ENCODE measurements at places on chromosomes 1 and 21.

DNA sequence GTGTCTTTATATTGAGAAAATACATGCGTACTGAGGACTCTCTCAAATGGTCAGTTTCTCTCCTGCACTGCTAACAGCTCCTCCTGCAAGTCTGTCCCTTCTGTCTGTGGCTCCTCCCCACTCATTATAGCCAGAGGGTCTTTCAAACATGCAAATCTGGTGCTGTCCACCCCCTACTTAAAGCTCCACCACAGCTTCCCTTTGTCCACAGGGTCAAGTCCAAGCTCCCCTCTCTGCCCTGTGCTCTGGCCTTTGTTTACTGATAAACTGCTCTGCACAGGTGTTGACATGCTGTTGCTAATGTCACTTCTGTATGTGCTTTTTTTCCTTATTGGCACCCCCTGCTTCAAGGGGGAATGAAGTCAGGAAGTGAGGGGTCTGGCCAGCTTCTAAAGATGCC lies 47.7 kb upstream of the GPR37L1 start:
- DNase-seq, result no peak

DNA sequence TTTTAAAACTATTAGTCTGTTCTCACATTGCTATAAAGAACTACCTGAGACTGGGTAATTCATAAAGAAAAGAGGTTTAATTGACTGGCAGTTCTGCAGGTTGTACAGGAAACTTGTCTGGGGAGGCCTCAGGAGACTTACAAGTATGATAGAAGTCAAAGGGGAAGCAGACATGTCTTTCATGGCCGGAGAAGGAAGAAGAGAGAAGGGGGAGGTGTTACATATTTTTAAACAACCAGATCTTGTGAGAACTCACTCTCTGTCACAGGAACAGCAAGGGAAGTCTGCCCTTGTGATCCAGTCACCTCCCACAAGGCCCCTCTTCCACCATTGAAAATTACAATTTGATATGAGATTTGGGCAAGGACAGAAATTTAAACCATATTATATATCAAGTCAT lies 55.9 kb downstream of the CLIC4 start:
- no peak for DNase-seq

DNA sequence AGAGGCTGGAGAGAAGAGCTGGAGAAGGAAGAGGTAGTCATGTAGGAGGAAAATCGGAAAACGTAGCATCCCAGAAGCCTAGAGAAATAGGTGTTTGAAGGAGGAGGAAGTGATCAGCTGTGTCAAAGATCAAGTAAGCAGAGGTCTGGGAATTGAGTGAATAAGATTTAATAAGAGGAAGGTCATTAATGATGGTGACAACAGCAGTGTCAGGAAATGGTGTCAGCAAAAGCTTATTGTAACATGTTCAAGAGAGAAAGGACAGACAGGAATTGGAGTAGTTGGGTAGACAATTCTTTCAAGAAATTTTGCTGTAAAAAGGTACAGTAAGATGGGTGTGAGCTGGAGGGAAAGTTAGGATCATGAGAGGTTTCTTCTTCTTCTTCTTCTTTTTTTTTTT lies 41.6 kb upstream of the SLC6A9 start:
- no peak for DNase-seq

DNA sequence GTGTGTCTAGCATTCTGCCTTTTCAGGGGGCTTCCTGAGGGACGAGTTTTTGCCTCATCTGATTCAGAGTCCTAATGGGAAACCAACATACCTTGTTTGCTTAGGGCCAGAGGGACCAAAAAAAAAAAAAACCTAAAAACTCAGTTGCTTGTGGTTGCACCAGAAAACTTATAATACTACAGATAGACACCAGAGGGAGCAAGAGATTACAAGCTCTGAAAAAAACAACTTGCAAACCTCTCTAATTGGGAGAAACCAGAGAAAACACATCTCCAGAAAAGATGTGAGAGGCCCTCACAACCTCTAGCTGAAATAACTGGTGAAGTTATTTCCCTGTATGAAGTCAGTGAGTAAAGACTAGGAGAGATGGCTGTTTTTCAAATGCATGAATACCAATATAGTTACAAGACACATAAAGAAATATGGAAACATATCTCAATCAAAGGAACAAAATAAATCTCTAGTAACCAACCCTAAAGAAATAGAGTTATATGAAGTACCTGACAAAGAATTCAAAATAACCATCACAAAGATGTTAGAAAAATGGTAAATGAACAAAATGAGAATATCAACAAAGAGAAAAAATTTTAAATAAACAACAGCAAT lies 233.7 kb upstream of the NFIA start:
- no peak for DNase-seq

DNA sequence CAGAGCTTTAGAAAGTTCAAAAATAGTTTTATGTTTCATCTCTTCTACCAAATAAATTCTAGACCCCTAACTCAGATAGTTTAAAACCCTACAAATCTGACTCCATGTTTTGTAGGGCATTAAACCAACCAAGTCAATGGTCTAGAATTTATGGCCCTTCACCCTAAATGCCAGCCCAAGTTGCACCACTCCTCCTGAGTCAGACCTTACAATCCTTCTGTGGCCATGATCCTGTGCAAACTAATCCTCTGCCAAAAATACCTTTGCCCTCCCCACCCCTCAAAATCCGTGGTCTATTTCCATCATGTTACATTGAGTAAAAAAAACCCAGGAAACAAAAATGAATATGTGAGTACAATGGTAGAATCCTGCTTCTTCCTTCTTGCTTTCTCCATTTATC lies 179.3 kb downstream of the NR5A2 start:
- DNase-seq, result no peak

DNA sequence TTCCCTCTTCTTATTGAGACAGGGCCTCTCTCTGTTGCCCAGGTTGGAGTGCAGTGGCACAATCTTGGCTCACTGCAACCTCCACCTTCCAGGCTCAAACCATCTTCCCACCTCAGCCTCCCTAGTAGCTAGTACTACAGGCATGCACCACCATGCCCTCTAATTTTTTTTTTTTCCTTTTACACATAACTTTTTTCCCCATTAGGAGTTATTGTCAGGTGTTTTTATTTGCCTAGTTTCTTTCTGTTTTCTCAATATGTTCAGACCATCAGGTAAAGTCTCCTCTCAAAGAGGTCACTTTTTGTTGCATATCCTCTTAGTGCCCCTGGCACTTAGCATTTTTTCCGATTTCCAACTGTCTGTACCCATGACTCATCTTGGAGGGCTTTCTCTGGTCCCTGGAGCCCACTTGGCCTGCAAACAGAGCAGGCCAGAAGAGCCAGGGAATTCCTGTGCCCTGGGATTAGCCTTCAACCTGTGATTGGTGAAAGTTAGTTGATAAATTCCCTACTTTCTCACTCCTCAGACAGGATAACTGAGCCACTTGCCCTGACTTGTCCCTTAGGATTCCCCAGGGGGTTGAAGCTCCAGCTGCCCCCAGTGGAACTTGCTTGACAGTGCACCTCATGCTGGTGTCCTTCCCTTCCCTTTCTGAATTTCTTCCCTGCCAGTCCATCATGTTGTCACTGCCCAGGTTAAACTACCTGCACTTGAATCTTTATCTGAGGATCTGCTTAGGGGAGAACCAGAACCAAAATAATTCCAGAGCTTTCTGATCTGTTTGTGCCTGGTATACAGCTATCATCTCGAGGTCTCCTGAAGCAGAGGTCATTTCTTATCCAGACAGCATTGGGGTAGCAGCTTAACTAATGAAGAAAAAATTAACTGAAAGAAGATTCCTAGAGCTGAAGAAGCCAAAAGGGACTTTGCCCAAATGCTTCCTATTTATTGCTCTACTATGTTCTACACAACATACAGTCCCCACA lies 2.4 kb downstream of the NTPCR start:
- DNase-seq, result no peak

GRCh38 chr1:206658264-206658980 lies 23.1 kb downstream of the DYRK3 start:
- peak; percentile 13 for DNase-seq

- no peak for DNase-seq
Measured at GRCh38 chr1:11338284-11338924, 65.4 kb downstream of the UBIAD1 start.

DNA sequence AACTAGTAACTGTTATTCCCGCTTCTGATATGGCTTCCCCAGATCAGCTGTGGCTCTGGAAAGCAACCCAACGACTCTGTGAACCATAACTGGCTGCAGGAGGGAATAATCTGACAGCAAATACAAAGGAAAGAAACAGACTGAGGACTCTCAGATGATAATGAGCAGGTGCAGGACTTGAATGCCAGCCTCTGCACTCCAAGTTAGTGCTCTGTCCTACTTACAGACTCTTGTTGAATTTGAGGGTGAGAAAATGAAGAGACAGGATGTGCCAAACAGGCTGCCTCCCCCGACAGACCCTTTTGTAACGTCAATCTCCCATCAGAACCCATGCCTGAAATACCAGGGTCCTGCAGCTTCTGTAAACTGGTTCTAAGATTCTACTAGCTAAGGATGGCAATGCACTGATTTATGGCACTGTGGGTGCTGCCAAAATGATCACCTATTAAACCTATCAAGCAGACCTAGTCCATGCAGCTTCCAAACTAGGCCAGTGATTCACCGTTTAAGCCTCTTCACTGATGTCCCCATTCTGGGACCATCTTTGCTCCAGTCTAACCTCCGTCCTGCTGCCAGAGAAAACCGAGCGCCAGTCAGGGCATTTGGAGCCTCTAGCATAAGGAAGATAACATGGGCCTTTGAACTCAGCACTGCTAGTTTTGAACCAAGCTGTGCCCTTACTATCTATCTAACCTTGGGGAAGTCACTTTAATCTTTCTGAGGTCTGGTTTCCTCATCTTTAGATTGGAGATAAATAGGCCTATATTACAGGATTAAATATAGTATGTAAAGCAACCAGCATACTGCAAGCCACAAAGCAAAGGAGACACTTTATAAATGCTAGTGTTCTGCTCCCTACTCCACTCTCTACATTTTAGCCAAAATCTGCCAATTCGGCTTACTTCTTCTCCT lies 4.8 kb downstream of the MKNK1 start:
- no peak for DNase-seq

DNA sequence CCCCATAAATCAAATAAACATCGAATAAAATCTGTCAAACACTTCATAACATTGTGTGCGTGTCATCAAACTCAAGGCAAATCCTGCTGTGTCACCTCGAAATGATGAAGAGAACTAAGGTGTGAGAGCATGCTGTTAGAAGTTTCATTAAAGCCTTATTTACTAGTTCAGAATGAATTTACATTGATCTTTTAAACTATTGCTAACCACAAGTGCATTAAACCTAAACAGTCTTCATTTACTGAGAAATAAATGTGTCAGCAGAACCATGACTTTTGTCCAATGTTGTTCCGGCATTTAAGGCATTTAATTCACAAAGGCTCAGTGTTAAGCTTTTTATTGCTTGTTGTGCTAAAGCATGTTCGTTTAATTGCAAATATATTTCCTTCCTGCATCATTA lies 474.4 kb downstream of the SETD4 start:
- DNase-seq, result no peak

DNA sequence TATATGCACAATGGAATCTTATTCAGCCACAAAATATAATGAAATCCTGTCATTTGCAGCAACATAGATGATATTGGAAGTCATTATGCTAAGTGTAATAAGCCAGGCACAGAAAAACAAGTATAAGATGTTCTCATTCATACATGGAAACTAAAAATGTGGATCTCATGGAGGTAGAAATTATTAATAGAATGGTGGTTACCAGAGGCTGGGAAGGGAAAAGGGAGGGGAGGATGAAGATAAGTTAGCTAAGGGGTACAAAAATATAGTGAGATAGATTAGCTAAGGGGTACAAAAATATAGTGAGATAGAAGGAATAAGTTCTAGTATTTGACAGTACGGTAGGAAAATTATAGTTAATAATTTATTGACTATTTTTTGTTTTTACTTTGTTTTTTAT lies 27.9 kb downstream of the LIN9 start:
- no peak for DNase-seq

- no peak for DNase-seq
Measured at GRCh38 chr1:221740993-221741702, 741 bp downstream of the DUSP10 start.

DNA sequence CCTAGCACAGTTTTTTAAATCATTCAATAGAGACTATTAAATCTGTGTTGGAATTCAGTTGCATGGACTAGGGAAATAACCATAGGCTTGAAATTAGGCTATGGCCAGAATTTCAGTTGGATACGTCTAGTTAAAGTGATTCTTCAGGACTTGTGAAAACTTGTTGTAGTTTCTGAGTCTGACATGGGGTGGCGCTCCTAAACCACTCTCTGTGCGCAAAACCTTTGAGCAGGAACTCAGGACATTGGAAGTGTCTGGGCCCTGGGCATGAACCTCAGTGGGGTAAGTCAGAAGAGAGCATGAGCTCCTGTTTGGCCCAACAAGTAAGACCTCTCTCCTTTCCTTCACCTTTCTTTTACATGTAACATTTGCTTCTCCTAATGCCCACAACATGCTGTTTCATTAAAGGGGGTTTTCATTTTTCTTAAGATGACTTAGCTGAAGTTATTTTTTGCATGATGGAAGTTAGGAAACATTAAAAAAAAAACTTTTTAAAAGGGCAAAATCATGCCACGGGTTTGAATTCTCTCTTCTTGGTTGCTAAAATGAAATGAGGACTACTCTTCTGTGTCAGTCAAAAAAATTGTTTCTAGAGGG lies 17.1 kb upstream of the CCDC190 start:
- DNase-seq, result no peak

GRCh38 chr1:230270185-230270558 lies 156.0 kb downstream of the PGBD5 start:
- no peak for DNase-seq

DNA sequence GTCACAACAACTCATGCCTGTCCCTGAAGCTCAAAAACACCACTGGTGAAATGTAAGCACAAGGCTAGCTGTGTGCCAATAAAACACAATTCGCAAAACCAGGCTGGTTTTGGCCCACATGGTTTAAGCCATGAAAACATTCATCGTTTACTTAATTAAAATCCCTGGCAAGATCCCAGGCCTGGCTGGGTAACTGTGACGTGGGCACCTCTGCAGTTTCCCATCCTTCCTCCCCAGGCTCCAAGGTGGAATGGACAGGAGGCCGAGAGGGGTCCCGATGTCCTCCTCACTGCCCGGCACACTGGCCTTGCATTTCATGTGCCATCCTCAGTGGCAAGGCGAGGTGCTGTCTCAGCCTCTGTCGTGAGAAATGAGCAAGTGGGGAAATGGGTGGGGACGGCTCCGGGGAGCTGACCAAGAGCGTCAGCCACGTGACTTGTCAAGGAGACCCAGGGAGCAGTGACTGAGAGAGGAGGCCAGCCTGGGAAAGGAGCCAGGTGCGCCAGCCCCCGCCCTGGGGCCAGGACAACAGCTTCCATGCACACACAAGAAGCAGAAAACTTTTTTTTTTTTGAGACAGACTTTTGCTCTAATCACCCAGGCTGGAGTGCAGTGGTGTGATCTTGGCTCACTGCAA lies 153.1 kb upstream of the RAB4A start:
- DNase-seq, result no peak

DNA sequence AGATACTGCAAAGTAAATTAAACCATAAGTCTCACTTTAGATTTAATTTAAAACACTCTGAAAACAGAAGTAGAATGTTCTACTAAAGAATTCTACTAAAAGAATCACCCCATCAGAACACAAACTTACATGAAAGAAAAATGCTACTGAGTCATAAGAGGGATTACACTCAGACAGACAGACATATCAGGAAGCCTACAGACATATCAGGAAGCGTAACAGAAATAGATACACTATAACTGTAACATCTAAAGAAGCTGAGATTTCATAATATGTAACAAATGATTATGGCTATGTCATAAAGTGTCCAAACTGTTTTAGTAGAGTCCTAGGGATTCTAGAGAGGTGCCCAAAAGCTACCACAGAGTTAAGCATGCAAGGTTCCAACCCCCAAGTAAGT lies 23.9 kb downstream of the FOXJ3 start:
- DNase-seq, result no peak

GRCh38 chr1:246788895-246789338 lies 64.7 kb downstream of the SCCPDH start:
- no peak for DNase-seq

GRCh38 chr1:207427832-207428585 lies 26.1 kb upstream of the CR2 start:
- DNase-seq, result no peak
